ENCODE measurements at places on chromosomes 1 and 21.

GRCh38 chr1:1483714-1484113 is 12.1 kb downstream of the ATAD3B start:
- no peak for DNase-seq

GRCh38 chr1:113980110-113980509 is 836 bp downstream of the OLFML3 start:
- no peak for DNase-seq

- no peak for DNase-seq
Measured at GRCh38 chr21:39232861-39233291, 49.6 kb upstream of the PSMG1 start.

- DNase-seq = no peak
Measured at GRCh38 chr1:171343727-171344472, 29.9 kb downstream of the FMO4 start.

DNA sequence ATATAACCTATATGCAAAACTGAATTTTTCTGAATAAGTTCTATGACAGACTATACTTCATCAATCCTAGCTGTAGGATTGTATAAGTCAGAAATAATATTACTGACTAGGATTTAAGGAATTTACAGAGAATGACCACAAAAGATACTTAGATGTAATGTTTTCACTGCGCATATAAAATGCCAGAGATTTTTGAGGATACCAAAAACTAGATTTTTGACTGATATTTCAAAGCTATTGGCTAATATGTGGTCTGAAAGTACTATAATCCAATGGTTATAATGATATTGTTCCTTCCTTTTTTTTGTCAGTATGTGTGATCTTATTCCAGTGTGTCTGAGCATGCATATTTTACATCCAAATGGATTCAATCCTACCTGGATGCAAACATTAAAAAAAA is 17.0 kb upstream of the IFI44L start:
- DNase-seq = peak; percentile 48

- no peak for DNase-seq
Measured at GRCh38 chr1:104804147-104804546, 1054.4 kb downstream of the AMY1C start.

- no peak for DNase-seq
Measured at GRCh38 chr1:183195142-183195574, 9.1 kb downstream of the LAMC2 start.

- DNase-seq = no peak
Measured at GRCh38 chr1:5286244-5286643, 631.8 kb downstream of the AJAP1 start.

- no peak for DNase-seq
Measured at GRCh38 chr1:78236716-78237115, 190.9 kb downstream of the GIPC2 start.

DNA sequence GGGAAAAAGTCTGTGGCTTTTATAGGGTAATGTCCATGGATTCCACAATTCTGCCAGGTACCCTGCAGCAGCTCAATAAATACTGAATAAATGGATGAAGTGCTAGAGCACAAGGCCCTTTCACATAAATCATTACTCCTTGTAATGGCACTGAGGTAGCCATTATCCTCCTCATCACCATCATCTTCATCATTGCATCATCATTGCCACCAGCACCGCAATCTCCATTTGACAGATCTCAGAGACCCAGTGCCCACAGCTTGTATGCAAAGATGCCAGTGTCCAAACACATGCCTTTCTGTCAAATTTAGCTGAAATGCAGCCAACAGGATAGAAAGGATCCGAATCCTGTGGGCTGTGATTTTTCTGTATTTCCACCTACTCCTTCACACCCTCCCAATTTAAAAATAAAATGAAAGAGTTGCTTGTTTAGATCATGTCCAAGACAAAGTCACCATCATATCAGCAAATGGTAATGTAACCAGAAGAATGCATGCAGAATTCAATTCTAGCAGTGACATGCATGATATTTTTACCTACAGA is 17.4 kb downstream of the DAB1 start:
- no peak for DNase-seq

DNA sequence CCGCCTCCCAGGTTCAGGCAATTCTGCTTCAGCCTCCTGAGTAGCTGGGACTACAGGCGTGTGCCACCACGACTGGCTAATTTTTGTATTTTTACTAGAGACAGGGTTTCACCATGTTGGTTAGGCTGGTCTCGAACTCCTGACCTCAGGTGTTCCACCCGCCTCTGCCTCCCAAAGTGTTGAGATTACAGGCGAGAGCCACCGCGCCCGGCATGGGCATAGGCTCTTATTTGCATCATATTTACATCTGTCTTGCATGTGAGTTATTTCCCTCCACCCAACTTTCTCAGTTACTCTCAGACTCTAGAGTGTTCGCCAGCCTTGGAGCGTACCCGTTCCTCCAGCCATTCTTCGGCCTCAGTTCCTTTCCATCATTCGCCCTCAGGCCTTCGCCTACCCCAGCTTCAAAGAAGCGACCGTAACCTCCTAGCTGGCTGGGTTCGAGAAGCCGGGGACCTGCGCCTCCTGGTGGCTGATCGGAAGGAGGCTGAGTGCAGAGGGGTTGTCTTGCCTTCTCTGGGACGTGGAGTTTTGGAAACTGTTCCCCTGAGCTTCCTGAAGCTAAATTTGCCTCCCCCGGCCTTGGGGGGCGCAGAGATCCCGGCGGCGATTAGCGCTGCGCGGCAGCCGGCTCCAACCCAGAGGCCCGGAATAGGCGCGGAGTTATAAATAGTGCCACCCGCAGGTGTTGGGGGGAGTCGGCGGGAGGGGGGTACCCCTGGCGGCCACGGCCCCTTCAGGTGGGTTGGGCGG is 3.6 kb upstream of the ZBTB7B start:
- no peak for DNase-seq

- no peak for DNase-seq
Measured at GRCh38 chr1:7478809-7479499, 292.1 kb upstream of the VAMP3 start.

DNA sequence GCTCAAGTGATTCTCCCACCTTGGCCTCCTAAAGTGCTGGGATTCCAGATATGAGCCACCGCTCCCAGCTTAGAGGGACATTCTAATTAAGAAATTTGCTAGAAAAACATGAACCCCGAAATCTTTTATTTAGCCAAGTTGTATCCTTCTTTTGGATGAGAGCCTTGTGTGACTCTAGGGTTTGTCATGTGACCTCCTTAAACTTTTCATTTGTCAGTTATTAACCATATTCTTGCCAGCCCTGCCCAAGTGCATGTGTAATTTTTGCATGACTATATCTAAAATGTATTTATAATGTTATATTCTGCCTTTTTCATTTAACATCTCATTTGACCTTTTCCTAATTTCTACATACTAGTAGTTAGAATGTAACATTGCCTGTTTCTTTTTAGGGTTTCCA is 1.9 kb downstream of the UTP25 start:
- DNase-seq = no peak

DNA sequence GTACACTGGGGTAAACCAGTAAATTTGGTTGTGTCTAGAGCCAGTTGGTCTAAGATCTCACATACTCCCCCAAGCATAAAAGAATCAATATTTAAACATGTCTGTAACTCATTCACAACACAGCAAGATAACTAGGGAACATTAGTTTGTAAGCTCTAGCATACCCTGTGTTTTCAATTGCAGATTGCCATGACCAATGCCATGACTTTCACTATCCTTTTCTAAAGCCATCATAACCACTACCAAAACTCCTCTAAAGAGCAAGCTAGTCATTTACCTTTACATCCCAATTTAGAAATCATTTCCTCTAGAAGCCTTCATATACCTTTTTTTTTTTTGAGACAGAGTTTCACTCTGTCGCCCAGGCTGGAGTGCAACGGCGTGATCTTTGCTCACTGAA is 56.5 kb upstream of the PLA2G4A start:
- DNase-seq = no peak

DNA sequence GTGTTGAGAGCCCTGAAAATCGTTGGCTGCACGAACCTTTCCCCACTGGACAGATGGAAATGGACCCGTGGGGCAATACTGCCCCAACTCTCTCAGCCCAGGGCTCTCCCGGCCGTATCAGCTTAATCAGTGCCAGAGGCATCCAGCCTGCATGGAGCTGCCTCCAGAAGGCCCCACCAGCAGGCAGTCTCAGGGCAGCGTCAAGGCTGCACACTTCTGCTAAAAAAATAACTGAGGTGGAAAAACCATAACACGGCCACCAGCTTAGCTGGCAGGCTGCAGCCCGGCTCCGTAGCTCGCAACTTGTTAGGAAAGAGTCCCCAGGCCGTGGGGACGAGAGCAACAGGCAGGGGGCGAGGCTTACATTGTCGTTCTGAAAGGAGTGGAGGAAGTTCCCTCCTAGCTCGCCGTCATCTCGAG is 27.9 kb downstream of the MRPL37 start:
- no peak for DNase-seq

GRCh38 chr1:17136936-17137335 is 17.7 kb upstream of the PADI2 start:
- no peak for DNase-seq
